ENCODE measurements at places on chromosomes 5 and 9. TPM values are rescaled to one million over a fixed set of nuclear protein-coding genes. Genes with fewer than 3 reads are reported as not detected.
A peak's percentile ranks its signal among the peaks of the same experiment; 100 is the strongest.

- H3K27ac ChIP-seq = no peak overlapping the region
- DNase-seq = no peak
- peaks cover 2% of the 10 kb centered on the region for H3K27me3 ChIP-seq
- H3K4me3 ChIP-seq = no peak overlapping the region
- H3K36me3 ChIP-seq = no peaks in the 10 kb centered on the region
These were observed 61.0 kb upstream of the BASP1 start for GRCh38 chr5:17156463-17156862.

- no peak overlapping the region for H3K27ac ChIP-seq
- H3K27me3 ChIP-seq = no peaks in the 10 kb centered on the region
- no peak for DNase-seq
- H3K4me1 ChIP-seq = peaks cover 61% of the 10 kb centered on the region
- no peak overlapping the region for H3K4me3 ChIP-seq
These were observed 8.3 kb downstream of the HNRNPH1 start for GRCh38 chr5:179615203-179615602.

- DNase-seq = no peak
- H3K36me3 ChIP-seq = no peaks in the 10 kb centered on the region
- no peaks in the 10 kb centered on the region for H3K27me3 ChIP-seq
- no peak overlapping the region for H3K4me3 ChIP-seq
These were observed 79.3 kb upstream of the RASA1 start for GRCh38 chr5:87188391-87188790.

ITGA2 gene
- total RNA-seq = 0.74 TPM

BSPRY gene
- 8.2 TPM for total RNA-seq

SURF2 gene
- total RNA-seq = 21.5 TPM

DNA sequence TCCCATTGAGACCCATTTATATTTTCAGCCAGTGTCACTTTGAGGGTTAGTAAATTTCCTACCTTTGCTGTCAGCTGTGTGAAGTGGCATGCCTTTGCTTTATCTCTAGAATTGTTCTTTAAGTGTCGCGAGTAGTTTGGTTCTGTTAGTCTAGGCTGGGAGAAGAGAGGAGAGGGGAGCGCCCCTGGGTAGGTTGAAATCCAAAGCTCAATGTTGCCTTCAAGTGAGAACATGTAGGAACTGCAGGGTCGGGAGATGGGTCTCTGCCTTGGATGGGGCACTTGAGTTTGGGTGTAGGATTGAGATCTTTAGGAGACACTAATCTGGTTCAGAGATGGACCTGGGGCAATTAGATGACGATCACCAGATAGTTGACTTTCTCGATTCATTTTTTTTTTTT lies 46.3 kb downstream of the STC2 start:
- H3K27ac ChIP-seq = no peak overlapping the region
- peaks cover 40% of the 10 kb centered on the region for H3K27me3 ChIP-seq
- H3K36me3 ChIP-seq = no peaks in the 10 kb centered on the region
- H3K4me1 ChIP-seq = peaks cover 2% of the 10 kb centered on the region
- H3K4me3 ChIP-seq = no peak overlapping the region

DNA sequence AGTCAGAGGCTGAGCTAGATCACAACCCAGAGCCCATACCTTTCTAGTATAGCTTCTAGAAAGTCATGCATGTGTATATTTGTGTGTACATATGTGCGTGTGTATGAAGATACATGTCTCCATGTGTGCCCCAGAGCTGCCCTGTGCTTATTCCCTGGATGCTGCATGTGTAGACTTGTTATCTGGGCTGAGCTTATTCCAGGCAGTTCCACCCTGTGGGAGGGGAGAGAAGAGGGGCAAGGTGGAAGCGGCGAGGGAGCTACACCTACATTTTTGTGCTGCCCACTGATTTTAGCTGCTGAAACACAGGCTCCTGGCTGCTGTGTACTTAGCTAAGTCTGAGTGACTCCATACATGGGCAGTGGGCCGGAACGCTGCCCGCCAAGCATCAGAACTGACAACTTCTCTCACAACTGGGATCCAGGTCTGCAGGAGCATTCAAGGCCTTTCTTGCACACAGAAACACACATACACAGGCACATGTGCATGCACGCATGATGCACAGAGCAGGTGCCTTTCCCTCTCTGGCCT lies 38.0 kb upstream of the XPA start:
- DNase-seq = no peak
- H3K27me3 ChIP-seq = peaks cover 18% of the 10 kb centered on the region
- H3K4me1 ChIP-seq = no peaks in the 10 kb centered on the region
- H3K36me3 ChIP-seq = no peaks in the 10 kb centered on the region

GRCh38 chr9:128059365-128059983 lies 7.6 kb downstream of the NAIF1 start:
- H3K4me1 ChIP-seq = peaks cover 27% of the 10 kb centered on the region
- no peak for DNase-seq
- no peak overlapping the region for H3K27ac ChIP-seq
- no peaks in the 10 kb centered on the region for H3K27me3 ChIP-seq
- peaks cover 9% of the 10 kb centered on the region for H3K36me3 ChIP-seq
- no peak overlapping the region for H3K4me3 ChIP-seq

ANKRD18A gene
- total RNA-seq = 0.85 TPM

DNA sequence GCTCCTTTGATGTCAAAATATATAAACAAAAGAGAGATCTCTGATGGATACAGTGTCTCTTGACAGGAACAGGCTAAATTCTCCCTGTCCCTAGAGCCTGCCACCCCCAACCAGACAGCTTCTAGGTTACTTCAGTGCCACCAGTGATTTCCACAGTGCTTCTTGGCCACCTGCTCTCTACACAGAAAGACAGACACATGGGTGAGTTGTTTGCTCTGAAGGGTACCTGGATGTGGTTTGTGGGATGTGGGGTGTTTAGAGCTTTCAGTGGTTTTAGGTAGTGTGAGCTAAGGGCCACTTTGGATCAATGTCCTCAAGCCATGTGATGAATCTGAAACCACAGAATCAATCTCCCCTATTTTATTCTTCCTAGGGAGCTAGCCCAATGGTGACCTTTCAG lies 125.4 kb downstream of the ANKRD18B start:
- peak; percentile 55 for DNase-seq
- peaks cover 21% of the 10 kb centered on the region for H3K27me3 ChIP-seq
- no peak overlapping the region for H3K27ac ChIP-seq
- no peaks in the 10 kb centered on the region for H3K36me3 ChIP-seq
- no peak overlapping the region for H3K4me3 ChIP-seq

- no peak overlapping the region for H3K27ac ChIP-seq
- no peak for DNase-seq
- H3K4me3 ChIP-seq = no peak overlapping the region
- peaks cover 4% of the 10 kb centered on the region for H3K27me3 ChIP-seq
- H3K36me3 ChIP-seq = no peaks in the 10 kb centered on the region
- no peaks in the 10 kb centered on the region for H3K4me1 ChIP-seq
These were observed 59.5 kb downstream of the MAST4 start for GRCh38 chr5:66655395-66656324.

AHRR gene
- total RNA-seq = 27.9 TPM

AK3 gene
- total RNA-seq = 35.5 TPM

GRCh38 chr5:96054311-96055030 lies 92.8 kb upstream of the ELL2 start:
- peak overlapping the region; percentile 50 for H3K27ac ChIP-seq
- no peaks in the 10 kb centered on the region for H3K36me3 ChIP-seq
- H3K4me1 ChIP-seq = peaks cover 15% of the 10 kb centered on the region
- DNase-seq = no peak
- peaks cover 15% of the 10 kb centered on the region for H3K27me3 ChIP-seq

LECT2 gene
- not detected for total RNA-seq

DNA sequence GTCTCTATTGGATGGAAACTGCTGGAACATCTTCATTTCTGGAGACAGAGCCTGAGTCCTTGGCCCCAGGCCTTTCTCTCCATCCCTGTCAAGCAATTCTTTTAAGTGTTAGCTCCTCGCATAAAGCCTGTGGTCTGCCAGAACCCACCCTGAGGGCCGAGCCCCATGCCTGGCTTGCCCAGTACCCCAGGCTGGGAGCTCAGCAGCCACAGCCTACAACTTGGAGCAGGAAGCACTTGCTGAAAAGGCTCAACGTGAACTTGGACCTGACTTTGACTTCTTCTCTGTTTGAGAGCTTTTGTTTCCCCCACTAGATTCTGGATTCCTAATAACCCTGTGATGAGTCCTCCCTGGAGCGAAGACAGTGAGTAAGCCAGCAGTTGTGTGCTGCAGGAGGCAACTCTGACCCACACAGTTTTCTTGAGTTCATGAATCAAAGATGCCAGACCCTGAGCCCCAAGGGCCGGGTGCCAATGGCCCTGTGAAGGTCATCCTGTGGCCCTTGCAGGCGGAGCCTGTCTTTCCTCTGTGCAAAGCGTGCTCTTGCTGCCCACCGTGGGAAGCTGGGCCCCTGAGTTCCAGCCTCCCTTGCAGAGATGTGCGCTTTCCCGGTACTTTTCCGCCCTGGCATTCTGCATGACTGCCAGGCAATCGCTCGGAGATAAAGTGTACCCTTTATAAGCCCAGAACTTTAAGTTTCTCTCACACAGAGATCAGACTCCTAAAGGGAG lies 64.3 kb upstream of the RUFY1 start:
- H3K4me3 ChIP-seq = no peak overlapping the region
- DNase-seq = no peak
- H3K27me3 ChIP-seq = peaks cover 1% of the 10 kb centered on the region
- no peaks in the 10 kb centered on the region for H3K36me3 ChIP-seq

DNA sequence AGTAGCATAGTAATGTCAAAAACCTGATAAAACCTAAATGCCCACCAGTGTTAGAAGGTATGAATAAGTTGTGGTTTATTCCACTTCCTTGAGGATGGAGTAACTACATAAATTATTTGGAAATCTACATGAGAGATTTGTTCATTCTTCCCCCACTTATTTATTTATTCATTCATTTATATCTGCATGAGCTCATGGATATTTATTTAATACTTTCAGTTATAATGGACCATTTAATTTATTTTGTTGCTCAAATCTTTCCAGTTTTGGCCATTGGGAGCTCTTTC lies 223.8 kb upstream of the S1PR3 start:
- H3K27ac ChIP-seq = no peak overlapping the region
- H3K4me3 ChIP-seq = no peak overlapping the region
- peaks cover 5% of the 10 kb centered on the region for H3K4me1 ChIP-seq
- H3K36me3 ChIP-seq = no peaks in the 10 kb centered on the region
- H3K27me3 ChIP-seq = peaks cover 9% of the 10 kb centered on the region
- no peak for DNase-seq

ANGPTL2 gene
- total RNA-seq = not detected

- peaks cover 15% of the 10 kb centered on the region for H3K4me1 ChIP-seq
- peaks cover 78% of the 10 kb centered on the region for H3K27me3 ChIP-seq
- peaks cover 3% of the 10 kb centered on the region for H3K36me3 ChIP-seq
- H3K4me3 ChIP-seq = peak overlapping the region; percentile 78
- no peak overlapping the region for H3K27ac ChIP-seq
These were observed 19.9 kb downstream of the CDKN2A start for GRCh38 chr9:21974343-21974721.

DNA sequence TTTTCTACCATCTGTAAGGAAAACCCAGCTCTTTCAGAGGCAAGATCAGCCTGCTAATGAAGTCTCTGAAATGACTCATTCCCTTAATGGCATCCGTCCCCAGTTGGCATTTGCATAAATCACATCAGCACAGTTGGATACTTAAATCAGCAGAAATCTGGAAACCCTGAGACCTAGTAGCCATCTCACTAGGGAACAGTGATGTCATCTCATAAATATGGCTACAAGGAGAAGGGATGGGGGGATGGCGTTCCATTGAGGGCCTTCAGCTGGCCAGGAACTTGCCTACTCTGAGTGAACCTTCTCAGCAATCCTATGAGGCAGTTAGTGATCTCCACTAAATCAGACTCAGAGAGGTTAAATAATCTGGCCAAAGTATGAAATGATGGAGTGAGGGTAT lies 81.8 kb downstream of the CMYA5 start:
- H3K4me3 ChIP-seq = no peak overlapping the region
- no peak for DNase-seq
- peaks cover 6% of the 10 kb centered on the region for H3K27me3 ChIP-seq
- no peak overlapping the region for H3K27ac ChIP-seq
- peaks cover 18% of the 10 kb centered on the region for H3K4me1 ChIP-seq

DNA sequence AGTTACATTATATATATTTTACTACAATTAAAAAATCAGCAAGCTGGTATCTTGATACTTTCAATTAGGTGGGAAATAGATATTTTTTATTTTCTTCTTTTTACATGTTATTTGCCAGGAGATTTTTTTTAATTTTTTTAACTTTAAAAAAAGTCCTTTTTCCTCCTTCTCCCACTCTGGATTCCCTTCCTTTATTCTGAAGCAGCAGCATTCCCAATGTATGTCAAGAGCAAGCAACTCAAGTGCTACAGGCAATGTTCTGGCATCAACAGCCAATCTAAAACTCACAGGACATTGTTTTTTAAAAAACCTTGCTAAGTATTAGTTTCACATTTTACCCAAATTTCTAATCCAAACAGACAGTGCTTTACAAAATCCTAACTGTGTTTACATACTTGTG lies 41.4 kb downstream of the GOLPH3 start:
- no peaks in the 10 kb centered on the region for H3K27me3 ChIP-seq
- peaks cover 45% of the 10 kb centered on the region for H3K36me3 ChIP-seq
- H3K4me3 ChIP-seq = no peak overlapping the region
- H3K27ac ChIP-seq = peak overlapping the region; percentile 10
- peaks cover 42% of the 10 kb centered on the region for H3K4me1 ChIP-seq
